ENCODE measurements at places on chromosomes 5 and 9.

DNA sequence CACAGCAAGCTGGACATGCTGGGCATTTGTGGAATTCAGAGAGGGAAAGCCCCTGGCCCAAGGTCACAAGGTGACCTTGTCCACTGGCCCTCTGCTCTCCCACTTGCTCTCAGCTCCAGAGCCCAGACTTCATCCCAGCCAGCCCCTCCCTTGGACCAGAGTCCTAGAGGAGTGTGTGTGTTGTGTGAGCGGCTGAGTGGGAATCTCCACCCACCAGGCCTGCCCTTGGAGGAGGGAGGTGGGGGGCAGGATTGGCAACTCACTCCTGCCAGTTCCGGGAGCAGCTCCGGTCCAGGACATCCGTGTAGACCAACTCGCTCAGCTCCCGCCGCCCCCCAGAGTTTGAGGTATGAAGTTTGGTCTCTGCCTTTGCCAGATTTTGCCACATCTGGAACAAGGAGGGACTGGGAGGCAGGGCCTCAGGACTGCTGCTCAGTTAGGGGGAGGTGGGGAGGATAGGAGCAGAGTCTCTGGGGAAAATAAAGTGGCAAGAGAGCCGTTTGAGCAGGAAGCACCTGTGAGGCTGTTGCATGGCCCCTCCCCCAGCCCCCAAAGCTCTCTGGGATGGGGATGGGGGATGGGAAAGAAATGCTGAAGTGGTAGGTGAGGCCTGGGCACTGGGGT, 1.4 kb downstream of the MZB1 start:
- no peak for DNase-seq
- no peaks in the 10 kb centered on the region for H3K27me3 ChIP-seq
- no peak overlapping the region for H3K27ac ChIP-seq
- H3K36me3 ChIP-seq: no peaks in the 10 kb centered on the region
- peaks cover 17% of the 10 kb centered on the region for H3K4me1 ChIP-seq

DNA sequence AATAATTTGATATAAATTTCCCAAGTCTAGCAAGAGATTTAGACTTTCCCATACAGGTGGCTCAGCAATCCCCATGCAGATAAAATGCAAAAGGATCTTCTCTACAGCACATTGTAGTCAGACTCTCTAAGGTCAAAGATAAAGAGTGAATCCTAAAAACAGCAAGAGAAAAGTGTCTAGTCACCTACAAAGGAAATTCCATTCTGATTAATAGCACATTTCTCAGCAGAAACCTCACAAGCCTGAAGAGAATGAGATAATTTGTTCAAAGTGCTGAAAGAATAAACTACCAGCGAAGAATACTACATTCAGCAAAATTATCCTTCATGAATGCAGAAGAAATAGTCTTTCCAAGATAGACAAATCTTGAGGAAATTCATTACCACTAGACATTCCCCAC, 493.3 kb downstream of the PRELID2 start:
- no peaks in the 10 kb centered on the region for H3K36me3 ChIP-seq
- no peak overlapping the region for H3K4me3 ChIP-seq
- H3K27ac ChIP-seq: no peak overlapping the region
- DNase-seq: no peak
- H3K27me3 ChIP-seq: no peaks in the 10 kb centered on the region

DNA sequence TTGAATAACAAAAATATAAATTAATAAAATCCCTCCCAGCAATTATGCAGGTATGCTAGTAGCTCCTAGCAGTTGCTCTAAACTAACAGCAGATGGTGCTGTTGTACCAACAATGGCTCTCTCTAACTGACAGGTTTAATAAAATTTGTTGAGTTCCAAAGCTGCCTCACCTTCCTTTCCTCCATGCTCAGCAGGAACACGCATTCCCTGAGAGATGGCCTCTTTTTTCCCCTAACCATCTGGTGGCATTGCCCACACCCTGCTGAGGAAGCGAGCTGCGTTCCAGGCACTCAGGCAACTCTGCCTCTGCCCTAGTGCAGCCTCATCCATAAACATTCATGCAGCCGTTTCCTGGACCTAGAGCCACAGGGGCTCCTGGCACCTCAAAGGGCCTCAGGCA, 106.2 kb downstream of the KLHL3 start:
- H3K27ac ChIP-seq: no peak overlapping the region
- H3K4me1 ChIP-seq: peaks cover 17% of the 10 kb centered on the region
- H3K27me3 ChIP-seq: no peaks in the 10 kb centered on the region

DNA sequence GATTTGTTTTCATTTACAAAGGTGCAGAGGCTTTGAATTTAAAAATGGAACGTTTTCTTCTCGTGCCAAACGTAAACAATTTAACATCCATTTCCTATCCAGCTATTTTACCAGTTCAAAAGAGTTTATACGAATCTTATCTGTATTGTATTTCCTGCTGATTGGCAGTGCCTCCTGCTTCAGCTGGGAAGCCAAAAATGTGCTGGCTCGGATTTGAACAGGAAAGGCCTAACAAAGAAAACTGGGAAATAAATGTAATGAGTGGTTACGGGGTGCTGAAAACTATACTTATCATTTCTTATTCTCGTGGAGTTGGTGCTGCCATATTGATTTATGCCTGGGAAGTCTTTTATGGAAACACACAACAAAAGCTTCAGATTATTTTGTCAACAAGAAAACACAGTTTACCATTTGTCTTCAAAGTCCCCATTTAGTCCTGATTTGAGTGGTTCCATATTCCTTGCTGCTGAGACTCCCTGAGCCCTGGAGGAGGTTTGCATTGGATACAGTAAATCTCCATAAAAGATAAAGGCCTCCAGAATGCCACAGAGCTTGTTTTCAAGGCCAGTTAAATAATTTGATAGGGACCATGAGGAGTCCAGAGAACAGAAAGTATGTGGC, 507.4 kb downstream of the RASEF start:
- no peak overlapping the region for H3K4me3 ChIP-seq
- no peak overlapping the region for H3K27ac ChIP-seq
- H3K27me3 ChIP-seq: no peaks in the 10 kb centered on the region
- DNase-seq: no peak

Measured in PC-3 (cell line).